HepG2 (cell line): ENCODE measurements at places on chromosomes 1 and 21. TPM values are rescaled to one million over a fixed set of nuclear protein-coding genes. Genes with fewer than 3 reads are reported as not detected.

DNA sequence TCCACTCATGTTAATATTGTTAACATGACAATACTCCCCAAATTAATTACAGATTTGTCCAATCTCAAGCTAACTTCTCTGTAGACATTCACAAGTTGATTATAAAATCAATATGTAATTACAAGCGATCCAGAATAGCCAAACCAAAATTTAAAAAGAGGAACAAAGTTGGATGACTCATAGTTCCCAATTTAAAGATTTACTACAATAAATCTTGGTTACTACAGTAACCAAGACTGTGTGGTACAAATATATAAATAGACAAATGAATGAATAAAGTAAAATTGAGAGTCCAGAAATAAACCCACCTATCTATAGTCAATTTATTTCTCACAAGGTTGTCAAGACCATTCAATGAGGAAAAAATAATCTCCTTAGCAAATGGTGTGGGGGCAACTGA lies 7.1 kb upstream of the KRTAP10-4 start:
- DNase-seq, result no peak

GRCh38 chr1:165854101-165854845 lies 26.9 kb downstream of the UCK2 start:
- no peak for DNase-seq

DNA sequence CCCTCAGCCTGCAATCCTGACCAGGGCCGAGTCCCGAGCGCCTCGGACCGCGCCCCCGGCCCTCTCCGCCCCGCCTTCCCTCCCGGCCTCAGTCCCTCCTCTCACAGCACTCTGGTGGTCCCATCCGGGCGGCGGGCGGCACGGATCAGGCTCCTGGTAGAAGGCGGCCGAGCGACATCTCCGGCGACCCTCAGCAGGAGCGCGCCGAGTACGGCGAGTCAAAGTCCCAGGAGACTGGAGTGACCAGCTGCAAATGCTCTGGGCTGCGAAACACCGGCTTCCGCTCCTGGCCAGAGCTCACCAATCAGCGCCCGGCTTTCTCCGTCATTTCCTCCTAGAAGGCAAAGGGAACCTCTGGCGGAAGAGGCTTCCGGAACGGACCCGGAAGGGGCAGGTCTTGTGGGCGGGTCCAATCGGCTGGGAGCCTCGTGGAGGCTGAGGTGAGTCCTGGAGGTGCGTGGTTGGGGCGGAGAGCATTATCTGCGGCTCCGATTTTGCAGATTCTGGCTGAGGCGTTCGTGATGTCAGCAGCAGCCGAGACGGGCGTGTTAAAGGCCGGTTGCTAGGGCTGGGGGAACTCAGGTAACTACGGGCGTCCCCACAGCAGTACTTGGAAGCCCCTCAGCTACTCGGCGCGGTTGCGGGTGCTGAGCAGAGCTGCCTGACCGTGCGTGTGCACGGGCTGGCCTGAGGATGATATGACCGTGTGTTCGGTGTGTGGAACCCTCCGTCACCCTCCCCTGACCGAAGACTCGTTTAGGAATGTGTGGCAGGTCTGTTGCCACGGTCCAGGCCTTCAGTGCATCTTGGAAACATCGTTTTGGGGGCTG lies at the start of the genes GDAP2 and WDR3:
GDAP2 (minus strand) TSS at position 279 of the 830 bp plus-strand sequence. CDS start 9,264 bp downstream, outside the sequence.
WDR3 (plus strand) TSS at position 397 of the 830 bp plus-strand sequence. CDS start 3,581 bp downstream, outside the sequence.
- peak; percentile 96 for DNase-seq

GRCh38 chr1:206002871-206003801 lies at the start of gene RAB7B:
Gene RAB7B, minus strand, starts transcription at chr1:206003395. Its CDS starts 9,260 bp downstream, at chr1:205994135.
- DNase-seq, result no peak

DNA sequence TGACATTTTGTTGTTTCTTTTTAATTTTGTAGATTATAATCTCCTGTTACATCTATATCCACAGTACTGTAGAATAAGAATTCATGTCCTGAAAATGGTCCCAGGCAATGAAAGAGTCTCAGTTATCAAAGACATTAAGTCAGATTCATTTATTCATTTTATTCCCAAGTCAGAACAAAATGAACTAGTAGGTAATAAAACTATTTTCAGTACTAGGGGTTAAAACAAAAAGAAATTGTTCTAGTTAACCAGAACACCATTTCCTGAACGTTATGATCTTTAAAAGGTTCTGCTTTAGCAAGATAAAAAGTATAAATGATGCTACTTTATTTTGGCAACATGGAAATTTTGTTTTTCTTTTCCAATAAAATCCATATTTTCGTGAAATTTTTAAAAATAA lies 6.8 kb upstream of the DYNLT5 start:
- no peak for DNase-seq

DNA sequence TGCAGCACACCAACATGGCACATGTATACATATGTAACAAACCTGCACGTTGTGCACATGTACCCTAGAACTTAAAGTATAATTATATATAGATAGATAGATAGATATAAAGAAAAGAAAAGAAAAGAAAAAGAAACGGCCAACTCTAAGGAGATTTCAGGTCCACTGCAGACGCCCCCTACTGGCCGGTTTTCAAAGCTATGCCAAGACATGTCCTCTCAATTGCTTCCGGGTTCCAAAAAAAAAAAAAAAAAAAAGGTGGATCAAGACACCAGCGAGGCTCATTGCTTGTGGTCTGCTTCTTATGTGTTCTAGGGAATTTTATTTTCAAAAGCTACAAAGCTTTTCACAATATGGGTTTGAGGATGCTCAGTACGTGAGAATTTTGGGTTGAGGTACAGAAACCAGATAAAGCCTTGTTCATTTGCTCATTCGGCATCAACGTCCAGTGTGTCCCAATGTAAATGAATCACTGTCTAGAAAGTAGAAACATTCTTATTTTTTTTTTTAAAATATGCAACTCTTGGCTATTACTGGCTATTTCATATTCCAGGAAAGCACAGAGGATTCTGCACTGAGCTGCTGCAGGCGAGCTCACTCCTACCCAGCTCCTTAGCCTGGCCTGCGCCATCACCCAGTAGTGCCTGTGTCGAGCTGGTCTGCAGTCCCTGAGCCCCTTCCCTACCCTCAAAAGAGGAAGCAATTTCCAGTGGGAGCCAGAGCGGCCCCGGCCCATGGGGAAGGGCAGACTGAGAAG lies 643.0 kb downstream of the KIF26B start:
- DNase-seq, result peak; percentile 20

DNA sequence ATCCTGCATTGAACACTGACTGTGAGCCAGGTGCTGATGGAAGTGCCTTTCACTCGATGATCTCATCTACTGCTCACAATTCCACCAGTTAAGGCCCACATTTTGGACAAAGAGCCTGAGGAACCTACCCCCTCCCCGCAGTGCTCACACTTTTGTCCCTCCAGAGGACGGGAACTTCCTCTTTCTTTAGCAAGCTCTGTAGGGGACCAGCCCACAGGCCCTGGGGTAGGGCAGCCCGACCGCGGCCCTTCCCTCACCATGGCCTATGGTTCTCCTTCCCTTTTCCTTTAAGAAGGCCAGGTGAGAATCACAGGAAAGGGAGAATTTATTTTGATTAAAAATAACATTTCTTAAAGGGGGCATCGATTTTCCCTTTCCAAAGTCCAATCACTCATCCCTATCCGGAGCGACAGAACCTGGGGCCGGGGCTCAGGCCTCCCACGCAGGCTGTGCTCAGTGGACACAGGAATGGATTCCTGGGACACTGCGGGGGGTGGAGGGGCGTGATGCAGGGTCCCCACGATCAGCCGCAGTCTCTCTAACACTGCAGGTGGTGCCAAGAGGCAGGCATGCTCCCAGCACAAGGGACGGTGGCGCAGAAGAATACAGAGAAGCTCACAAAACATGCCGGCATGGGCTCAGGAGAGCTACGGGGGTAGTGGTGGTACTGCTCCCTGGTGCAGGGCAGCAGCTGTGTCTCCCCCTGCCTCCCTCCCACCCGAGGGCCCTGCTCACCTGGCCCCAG lies 8.9 kb upstream of the KCNE1 start:
- no peak for DNase-seq

DNA sequence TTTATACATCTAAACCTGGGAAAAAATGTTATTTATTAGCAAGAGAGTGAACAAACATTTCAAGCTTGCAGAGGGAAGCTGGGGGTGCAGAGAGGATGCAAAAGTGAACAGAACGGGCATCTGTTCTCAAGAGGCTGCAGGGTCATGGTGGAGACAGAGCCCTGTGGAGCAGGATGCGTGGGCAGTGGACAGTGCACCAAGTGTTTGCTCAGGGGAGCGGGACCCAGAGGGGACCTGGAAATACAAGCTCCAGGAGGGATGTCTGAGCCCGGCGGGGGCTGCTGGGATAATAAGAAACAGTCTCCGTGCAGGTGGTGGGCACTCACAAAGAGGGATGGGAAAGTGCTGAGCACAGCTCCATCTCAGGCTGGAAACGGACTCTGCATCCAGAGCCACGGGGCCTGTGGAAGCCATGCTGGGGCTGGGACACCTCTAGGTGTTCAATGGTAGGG lies 105.3 kb upstream of the SLC45A1 start:
- DNase-seq, result no peak

GRCh38 chr21:46390603-46391545 lies 66.9 kb downstream of the PCNT start:
- no peak for DNase-seq

- DNase-seq, result no peak
Observed at GRCh38 chr21:26958788-26959187, 8.1 kb downstream of the ADAMTS5 start.

- DNase-seq, result peak; percentile 27
Observed at GRCh38 chr1:186404454-186405051, 28.9 kb downstream of the ODR4 start.

DNA sequence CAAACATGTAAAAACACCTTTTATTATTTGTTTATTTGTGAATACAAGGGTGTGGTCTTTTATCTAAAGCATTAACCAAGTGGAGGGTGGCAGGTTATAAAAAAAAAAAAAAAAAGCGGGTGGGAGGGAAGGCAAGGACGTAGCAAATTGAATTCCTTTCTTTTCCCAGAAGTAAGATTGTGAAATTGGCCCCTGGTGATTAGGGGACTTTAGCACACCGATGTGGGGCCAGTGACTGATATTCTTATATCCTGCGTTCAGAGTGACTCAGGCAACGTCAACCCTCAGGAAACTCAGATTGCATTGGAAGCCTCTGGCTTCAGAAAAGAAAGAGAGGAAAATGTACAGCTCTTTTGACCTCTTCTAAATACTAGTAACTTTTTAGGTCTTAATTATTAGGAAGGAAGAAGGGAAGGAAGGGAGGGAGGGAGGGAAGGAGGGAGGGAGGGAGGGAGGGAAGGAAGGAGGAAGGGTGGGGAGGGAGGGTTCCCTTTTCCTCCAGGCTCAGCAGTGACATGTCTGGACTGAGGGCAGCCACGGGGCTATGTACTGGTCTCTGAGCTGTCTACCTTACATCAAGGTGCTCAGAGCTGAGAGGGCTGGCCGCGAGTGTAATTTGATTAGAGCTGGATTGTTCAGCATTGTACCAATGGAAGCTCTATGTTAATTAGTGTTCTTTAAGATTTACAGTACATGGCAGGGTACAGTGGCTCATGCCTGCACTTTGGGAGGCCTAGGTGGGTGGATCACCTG lies 30.2 kb downstream of the EVA1C start:
- DNase-seq, result no peak

GRCh38 chr21:46127239-46128105 lies 27.9 kb downstream of the FTCD start:
- no peak for DNase-seq

- no peak for DNase-seq
Observed at GRCh38 chr1:66108624-66109023, 315.9 kb downstream of the PDE4B start.

DNA sequence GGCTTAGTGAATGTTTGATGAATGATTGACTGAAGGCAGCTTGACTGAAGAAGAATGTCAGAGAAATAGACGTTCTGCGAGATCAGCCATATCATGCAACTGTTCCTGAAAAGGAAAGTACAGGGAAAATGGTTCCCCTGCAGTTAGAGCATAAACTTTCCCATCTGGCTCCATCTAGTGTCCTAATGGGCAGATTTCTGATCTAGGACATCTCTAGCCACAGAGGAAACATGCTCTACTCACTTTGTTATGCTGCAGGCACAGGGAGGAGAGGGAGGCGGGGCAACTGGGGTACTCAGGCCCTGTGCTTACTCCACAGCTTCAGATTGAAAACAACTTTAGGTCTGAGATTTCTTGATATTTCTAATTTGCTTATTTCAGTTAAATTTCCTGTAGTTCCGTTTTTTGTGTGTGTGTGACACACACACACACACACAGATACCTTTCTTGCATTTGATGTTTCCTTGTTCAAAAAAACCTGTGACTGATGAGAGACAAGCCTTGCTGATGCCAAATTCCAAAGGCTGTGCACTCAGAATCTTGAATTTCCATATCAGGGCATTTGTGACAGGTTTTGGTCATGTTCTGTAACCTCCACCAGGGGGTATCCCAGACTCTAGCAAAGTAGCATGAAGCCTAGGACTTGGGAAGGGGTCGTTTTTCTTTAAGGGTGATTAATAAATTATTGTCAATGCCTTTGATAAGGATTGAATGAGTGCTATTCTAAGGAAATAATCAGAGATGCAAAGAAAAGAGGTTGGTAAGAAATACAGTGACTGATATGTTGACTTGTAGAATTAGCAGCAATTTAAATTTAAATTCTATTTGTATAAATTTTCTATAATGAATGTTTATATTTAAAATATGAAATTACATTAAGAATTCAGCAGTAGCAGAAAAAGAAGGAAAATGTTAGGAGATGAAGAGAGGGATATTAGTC lies 139.7 kb upstream of the BEND5 start:
- DNase-seq, result peak; percentile 29

- no peak for DNase-seq
Observed at GRCh38 chr1:114113411-114114184, 40.1 kb downstream of the SYT6 start.

- DNase-seq, result peak; percentile 88
Observed at GRCh38 chr1:205319081-205320018, 2.2 kb downstream of the NUAK2 start.

GRCh38 chr1:172742599-172743500 lies 83.9 kb downstream of the FASLG start:
- DNase-seq, result peak; percentile 21

DNA sequence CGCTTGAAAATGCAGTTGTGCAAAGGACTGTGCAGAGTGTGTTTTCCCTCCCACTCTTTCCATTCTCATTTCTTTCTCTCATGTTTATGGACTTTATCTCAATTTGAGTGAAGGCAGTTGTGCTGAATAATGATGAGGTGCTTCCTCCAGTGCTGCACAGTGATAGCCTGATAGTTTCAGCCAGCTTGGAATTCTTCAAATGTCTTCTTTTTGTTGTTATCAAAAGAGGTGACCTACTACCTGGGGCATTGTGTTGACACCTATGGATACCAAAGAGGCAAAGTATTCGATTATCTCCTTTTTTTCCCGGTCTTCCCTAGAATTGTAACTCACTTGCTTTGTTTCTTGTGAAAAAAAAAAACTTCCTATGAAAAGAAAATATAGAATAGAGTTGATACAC lies 132.6 kb upstream of the ESRRG start:
- no peak for DNase-seq

- DNase-seq, result peak; percentile 43
Observed at GRCh38 chr1:1153874-1154273, 19.8 kb upstream of the TTLL10 start.

GRCh38 chr21:16840538-16840937 lies 672.3 kb upstream of the CXADR start:
- DNase-seq, result no peak

The SPATA1 gene
- total RNA-seq, result 1.1 and 1.4 TPM in 2 replicates

The CR1L gene
- not detected in 2 replicates for total RNA-seq

The C1orf94 gene
- total RNA-seq, result not detected in 2 replicates

The THEMIS2 gene
- total RNA-seq, result 0.38 and 0.46 TPM in 2 replicates

The BCL2L15 gene
- 0.27 TPM in 1 of 2 replicates, not detected in the other for total RNA-seq

The LY9 gene
- not detected in 2 replicates for total RNA-seq

The IL19 gene
- not detected in 2 replicates for total RNA-seq

The CASZ1 gene
- total RNA-seq, result 2.3 and 3.7 TPM in 2 replicates
